Occipital lobe (tissue), 3 donors: ENCODE measurements at places on chromosomes 16 and 17. TPM values are rescaled to one million over a fixed set of nuclear protein-coding genes. Genes with fewer than 3 reads are reported as not detected.

GRCh38 chr17:40501499-40501911 is at the start of gene TNS4:
Gene TNS4 (minus strand): TSS chr17:40501623. CDS start chr17:40496425, 5,198 bp downstream.
- no peak for DNase-seq

DNA sequence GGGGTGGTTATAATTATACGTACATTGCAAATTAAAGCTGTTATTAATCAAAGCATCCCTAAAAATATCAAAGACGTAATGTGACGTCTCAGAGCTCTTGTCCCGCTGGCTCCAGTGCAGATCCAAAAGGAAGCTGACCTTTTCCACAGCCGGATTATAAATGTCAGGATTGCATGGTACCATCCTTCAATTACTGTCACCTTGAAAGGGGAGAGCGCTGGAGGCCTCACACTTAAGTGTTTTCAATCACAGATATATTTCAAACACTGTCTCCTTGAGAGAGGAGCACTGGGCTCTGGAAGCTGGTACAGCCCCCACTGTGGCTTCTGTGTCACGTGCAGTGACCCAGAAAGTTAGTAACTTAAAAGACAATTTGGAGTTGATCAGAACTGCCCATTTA is 94.2 kb downstream of the AIPL1 start:
- no peak for DNase-seq

DNA sequence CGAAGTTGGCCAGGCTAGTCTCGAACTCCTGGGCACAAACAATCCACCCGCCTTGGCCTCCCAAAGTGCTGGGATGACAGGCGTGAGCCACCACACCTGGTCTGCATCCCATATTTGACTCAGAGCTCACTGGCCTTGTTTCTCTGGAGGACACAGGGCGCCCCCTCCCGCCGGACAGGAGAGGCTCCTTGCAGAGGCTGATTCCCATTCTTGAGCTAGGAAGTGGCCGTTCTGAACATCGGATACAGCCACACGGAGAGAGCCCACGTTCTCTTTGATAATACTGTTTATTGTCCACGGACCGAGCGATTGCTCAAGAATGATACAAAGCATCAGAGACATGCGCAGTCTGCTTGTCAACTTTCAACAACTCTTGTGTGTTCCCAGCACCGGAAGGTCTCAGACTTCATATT is 12.1 kb upstream of the USP36 start:
- no peak for DNase-seq

DNA sequence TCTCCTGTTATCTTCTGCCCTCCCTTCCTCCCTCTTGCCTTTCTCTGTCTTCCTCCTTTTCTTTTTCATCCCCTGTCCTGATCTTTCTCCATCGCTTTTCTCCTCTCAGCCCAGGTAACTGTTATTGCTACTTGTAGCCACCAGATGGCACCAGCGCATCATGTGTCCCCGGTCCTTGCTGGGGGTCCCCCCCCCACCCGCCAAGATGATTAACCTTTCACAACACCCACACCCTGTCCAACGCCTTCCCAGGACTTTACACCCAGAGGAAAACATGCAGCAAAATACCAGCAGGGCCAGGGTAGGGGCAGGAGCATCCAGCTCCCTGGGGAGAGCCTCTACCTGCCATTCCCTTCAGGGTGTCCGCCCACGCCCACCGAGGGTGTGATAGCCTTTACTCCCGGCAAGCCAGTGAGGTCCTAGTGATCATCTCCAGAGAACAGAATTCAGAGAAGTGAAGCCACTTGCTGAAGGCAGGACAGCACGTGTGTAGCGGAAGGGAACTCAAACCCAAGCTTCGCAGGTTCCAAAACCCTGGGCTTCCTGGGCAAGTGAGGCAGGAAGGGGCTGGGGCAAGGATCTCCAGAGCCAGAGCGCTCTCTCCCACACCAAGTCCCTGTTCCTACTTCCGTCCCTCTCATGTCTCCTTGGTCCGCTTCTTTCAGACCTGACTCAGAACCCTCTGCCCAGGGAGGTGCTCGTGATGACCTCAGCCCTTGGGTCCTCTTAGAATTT is 13.4 kb upstream of the TAC4 start:
- no peak for DNase-seq

GRCh38 chr16:72938795-72939164 is 109.1 kb downstream of the ZFHX3 start:
- peak; percentile 15 for DNase-seq

DNA sequence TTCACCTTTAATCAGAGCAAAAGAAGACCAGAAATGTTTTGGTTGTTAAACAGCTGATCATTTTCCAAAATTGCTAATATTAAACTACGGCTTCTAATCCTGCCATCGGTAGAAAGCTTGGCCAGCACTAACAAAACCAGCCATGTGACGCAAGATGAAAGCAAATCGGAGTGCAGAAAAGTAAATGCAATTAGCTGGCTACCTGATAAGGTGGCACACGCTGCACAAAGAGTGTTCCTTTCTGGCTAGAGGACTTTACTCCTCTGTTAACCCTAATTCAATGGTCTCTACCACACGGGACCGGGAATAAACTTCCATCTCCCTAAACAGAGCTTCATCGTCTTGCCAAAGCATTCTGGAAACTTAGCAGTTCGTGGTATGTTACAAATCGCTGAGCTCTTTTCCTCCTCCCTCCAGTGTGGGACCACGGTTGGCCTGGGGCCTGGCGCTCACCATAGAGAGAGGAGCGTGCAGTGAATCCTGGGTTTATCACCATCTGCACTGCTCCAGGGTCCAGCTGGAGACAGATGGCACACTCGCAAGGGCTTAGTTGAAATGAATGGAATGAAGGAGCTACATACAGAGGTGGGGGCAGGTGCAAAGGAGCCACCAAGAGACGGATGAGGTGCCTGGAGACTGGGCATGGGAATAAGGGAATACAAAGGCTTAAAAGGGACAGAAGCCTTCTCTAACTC is 10.1 kb upstream of the COG1 start:
- DNase-seq: no peak

DNA sequence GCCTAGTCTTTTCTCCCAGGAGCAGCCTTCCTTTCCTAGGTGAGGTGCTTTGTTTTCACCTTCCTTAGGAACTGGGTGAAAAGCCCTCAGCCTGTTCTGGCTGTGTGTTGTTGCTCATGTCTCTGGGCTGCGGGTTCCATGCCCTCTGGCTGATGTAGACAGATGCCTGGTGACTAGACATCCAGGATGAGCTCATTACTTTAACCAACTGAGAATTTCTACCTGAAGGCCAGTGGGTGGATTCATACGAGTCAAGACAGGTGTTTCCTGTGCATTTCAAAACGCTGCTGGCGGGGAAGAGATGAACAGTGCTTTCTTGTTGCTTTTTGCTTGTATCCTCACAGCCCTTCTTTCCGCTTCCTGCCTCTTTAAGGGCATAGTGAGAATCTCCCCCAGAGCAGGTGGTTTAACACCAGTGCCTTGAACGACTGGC is 22.3 kb downstream of the SAP30BP start:
- DNase-seq: no peak

DNA sequence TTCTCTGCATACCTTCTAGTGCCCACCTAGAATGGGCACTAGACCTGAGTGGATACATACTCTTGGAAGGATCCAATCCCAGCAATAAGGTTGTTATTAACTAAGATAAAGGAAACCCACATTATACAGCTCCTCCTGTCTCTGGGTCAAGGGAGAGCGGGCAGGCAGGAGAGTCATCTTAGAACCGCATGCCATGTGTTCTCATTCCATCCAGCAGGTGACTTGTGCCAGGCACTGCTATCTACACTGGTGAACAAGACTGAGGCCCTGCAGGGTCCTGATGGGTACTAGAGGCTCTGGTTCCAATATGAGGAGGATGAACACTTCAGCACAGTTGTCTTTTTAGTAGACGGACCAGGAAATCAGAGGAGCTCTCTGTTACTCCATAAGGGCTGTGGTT is 5.9 kb upstream of the CD300H start:
- DNase-seq: no peak

GRCh38 chr16:69093974-69094373 is 11.5 kb upstream of the HAS3 start:
- DNase-seq: no peak

DNA sequence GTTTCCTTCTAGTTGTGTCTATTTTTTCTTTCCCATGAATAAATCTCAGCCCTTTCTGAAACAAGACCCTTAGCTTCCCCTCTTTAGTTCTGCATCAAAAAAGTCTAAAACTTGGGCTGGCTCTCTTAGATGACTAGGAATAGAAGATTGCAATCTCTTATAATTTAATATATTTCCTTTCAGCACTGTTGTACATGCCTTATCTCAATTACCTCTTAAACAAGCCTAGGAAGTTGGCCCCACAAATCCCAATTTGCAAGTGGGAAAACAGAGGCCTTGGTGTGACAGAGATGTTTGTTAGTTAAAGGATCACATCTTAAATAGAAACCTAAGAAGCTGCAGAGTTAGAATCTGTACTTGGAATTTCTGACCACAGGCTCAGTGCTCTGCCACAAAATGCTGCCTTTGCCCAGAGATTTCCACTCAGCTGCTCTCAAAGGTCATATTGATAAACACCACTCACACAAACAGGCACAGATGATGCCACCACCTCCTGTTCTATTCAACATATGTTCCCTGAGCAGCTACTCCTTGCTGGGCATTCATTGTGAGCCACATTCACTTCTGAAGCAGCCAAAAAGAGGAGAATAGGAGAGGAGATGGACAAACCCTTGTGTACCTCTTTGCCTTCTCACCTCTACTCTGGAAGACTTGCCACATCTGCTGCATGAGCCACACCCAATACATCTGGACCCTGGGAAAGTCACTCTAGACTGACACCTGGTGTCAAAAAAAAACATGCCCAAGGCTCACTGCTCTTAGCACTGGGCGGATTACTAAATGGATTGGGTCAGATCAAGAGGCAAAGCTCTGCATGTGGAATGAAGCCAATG is 5.5 kb downstream of the CCDC182 start:
- no peak for DNase-seq

DNA sequence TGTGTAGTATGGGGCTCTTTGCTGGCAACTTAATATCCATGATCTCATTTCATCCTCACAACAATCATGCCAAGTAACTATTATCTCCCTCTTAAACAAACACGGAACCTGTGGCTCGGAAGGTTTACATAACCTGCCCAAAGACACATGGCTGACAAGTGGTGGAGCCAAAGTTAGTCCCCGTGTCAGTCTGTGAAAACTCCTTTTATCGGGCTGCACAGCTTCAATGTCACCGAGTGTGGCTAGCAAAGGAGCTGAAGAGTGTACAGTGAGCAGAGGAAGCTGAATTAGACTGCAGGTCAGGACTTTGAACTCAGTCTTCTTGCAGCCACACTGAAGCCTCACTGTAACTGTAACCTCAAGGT is 80.3 kb downstream of the PARN start:
- no peak for DNase-seq

- no peak for DNase-seq
Observed at GRCh38 chr17:42832213-42832933, 824 bp upstream of the PSME3 start.

DNA sequence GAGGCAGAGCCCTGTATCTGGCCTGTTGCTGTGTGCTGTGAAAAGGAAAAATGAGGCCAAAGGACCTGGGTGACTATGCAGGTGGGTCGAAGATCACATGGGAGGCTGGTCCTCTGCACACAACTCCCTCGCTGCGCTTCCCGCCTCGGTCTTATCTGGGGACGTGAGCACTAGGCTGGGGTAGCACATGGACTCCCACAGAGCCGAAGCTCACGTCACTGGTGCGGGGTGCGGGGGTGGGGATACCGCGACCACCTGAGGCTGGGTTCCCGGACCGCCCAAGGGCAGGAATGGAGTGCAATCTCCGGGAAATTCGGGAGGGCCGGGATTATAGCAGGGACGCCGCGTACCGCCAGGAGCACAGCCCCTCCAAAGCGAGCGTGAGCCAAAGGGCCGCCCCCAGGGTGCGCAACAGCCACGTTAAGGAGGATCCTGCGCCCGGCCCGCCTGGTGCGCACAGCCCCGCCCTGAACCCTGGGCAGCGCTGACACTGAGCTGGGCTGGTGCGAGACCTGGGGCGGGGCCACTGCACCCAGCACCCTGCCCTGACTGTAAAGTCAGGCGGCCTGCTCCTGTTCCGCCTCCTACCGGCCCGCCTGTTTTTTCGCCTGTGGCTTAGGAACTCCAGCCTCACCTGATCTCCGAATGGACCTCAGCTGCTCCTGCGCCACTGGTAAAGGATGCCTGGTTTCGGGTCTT is 4.8 kb downstream of the MT1A start:
- no peak for DNase-seq

- DNase-seq: no peak
Observed at GRCh38 chr16:23836078-23836403, 258 bp downstream of the PRKCB start.

DNA sequence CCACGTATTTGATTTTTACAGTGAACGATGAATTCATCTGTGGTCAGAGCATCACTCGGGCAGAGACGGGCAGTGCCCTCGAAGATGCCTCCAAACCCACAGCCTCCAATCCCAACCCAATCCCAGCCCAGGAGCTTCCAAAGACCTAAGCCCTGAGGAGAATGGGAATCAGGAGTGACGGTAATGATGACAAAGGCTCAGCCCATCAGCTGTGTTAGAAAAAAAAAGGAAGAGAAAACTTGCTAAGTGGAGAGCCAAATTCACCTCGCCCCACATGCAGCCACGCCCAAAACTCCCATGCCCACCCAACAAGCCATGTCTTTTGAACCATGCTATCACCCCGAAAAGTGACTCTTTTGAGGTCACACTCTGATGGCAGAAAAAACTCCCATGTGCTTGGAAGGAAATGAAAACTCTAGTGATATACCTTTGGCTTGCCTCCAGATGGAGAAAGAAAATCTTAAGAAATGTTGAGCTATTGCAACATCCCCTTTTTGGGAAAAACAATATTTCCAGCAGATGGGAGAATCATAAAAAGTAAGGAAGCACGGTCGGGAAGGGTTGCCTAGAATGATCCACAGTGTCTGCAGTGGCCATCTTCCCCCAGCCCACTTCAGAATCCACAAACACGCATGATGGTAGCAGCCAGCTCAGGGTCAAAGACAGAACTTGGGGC is 37.7 kb downstream of the XYLT1 start:
- no peak for DNase-seq

- DNase-seq: no peak
Observed at GRCh38 chr17:2157081-2157480, 102.2 kb downstream of the HIC1 start.

- DNase-seq: no peak
Observed at GRCh38 chr16:1539720-1540555, 6.5 kb downstream of the TMEM204 start.

DNA sequence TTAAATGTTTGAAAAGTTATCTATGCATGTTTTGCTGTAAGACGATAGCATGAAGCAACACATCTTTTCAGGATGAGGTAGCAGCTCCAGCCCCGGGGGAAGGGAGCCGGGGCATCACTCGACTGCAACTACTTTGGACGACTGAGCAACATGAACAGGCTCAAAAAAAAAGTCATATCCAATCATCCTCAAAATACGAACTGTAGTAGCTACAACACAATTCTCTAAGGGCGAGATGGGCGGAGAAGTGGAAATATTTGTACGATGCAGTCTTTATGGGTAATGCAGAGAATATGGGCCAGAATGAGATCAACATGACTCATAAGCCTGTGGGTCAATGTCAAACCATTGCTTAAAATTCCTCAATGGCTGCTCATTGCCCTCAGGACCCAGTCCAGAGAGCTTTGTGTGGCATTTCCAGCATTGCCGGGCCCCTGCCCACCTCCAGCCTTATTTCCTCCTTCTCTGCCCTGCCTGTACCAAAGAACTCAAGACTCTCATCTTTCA is 17.7 kb upstream of the SMURF2 start:
- no peak for DNase-seq

GRCh38 chr16:57432505-57432904 is 14.7 kb downstream of the CIAPIN1 start:
- no peak for DNase-seq

Gene TIMP2
- 33.2 TPM for total RNA-seq

Gene TMC5
- total RNA-seq: not detected

Gene CDRT15
- total RNA-seq: not detected

Gene CLEC18A
- total RNA-seq: not detected

Gene HBA2
- total RNA-seq: 614 TPM

Gene GRAPL
- total RNA-seq: not detected

Gene SLC12A4
- 8.0 TPM for total RNA-seq

Gene C1QL1
- total RNA-seq: 4.1 TPM
